ENCODE measurements at places on chromosomes 1 and 21.

DNA sequence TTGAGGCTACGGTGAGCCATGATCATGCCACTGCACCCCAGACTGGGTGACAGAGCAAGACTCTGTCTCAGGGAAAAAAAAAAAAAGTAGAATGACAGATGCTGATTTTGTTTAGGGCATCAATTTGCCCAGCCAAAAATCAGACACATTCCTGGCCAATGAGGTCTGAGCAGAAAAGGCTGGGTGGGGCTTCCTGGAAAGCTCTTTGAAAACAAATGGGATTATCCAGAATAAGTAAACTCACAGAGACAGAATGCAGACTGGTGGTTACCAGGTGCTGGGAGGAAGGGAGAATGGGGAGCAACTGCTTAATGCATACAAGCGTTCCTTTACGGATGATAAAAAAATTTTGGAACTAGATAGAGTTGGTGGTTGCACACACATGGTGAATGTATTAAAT is 10.1 kb upstream of the CITED4 start:
- no peak for DNase-seq

DNA sequence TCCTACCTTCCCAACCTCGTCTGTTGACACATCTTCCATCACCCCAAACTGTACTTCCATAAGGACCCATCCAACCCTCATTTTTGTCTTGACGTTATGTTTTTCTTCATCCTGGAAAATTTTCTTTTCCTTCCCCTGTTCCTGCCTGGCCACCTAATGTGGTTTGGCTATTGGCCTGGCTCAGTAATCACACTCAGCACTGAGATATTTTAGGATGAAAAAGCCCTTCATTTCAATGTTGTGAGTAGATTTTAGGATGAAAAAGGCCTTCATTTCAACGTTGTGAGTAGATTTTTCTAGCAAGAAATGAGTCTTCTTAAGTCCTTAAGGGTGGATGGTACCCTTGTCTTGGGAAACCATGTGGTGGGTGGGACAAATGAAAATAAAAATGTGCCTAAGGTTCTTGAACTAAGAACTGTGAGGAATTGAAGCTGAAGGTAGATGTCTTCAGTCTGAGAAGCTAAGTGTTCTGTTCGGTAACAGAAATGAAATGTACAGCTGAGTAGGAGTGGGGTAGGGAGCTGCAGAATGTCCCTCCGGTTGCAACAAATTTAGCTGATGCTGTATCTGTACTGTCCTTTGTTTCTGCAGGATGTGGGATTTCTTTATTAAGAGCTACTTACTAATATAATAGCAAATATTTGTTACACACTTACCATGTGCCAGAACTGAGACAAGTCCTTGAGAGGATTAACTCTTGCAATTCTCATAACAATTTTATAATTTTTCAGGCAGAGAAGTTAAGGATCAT is 36.1 kb downstream of the DNTTIP2 start:
- no peak for DNase-seq

- DNase-seq, result no peak
Measured at GRCh38 chr1:85683292-85684025, 24.8 kb downstream of the ZNHIT6 start.

DNA sequence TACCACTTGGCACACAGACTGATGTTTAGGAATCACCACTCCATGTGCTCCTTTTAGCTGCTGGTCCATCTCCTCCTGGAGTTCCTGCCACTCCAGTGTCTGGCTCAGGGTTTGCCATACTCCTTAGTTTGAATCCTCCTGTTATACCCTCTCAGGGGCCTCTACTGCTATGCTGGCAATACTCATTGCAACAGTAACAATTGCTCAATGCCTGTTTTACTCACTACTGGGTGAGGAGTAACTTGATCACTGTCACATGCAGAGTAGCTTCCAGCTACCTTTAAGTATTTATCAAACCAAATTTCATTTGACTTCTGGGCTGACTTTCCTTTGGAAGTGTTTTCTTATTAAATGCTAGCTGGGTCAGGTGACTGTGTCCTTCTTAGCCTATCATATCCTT is 107.2 kb upstream of the WLS start:
- no peak for DNase-seq

DNA sequence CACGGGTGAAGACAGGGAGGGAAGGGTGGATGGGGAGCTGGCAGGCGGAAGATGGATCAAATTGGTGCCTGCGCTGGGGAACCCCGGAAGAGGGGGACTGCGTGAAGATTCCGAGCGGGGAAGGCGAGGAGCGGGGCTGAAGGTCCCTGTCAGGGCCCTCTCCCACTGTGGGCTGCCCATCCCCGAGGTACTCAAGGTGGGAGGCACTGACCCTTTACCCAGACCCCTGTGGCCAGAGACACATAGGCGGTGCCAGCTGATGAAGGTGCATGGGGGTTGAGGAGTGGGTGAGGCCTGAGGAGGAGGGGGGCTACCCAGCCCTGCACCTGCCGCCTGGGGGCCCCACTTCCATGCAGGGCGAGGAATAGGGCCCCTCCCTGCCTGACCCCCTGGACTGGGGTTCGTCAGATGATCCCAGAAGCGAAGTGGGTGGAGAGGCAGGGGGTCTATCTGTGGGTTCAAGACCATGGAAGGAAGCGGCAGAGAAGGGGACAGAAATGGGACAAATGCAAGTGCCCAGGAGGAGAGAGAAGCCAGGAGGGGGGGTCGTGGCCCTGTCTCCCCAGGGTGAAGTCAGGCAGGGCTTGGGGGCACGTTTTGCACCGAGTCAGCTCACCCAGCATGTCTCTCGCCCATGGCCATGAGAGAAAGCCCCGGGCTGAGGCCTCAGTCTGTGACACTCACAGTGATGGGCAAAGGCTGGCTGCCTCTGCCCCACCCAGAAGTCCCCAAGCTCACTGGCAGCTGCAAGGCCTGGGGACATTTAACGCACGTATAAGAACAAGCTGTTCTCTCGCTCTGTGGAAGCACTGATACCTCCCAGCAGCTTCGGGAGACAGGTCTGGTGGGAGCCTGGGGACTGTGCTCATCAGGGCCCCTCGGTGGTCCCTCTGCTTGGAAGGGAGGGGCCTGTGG is 7.0 kb upstream of the MMEL1 start:
- DNase-seq, result no peak

DNA sequence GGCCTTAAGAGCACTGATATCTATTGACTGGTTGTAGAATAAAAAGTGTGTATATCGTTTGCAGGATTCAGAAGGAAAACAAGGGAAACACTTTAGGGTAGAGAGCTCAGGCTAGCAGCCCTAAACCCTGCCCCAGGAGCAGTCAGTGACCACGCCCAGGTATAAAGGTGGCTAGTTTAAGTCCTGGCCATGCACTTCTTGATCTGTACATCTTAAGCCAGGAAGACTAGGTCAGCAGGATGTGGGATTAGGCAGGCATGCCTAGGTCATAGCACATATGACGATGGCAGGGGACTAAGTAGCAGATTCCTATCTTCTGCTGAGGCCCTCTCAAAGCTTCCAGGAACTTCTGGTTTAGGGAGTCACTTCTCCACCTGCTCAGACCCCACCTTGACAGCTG is 158.0 kb upstream of the CD34 start:
- DNase-seq, result no peak

- no peak for DNase-seq
Measured at GRCh38 chr1:6497215-6497866, 5.9 kb upstream of the PLEKHG5 start.

DNA sequence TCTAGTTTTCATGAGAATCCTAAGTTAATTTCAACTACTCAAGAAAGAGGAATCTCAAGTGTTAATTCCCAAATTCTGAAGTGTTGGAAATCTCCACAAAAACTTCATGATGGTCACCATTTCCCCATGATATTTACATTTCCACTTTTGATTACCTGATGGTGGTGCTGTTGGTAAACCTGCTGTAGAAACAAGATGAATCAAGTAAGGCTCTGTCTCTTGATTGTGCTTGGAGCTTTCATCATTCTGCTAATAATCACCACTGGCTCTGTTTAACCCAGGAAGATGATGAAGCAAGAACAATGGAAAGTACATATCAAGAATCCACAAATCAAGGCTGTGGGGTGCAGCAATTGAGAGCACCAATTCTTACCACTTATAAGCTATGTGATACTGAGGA is 77.8 kb downstream of the C4BPA start:
- no peak for DNase-seq

- no peak for DNase-seq
Measured at GRCh38 chr1:119651641-119652040, 3.6 kb upstream of the ZNF697 start.

DNA sequence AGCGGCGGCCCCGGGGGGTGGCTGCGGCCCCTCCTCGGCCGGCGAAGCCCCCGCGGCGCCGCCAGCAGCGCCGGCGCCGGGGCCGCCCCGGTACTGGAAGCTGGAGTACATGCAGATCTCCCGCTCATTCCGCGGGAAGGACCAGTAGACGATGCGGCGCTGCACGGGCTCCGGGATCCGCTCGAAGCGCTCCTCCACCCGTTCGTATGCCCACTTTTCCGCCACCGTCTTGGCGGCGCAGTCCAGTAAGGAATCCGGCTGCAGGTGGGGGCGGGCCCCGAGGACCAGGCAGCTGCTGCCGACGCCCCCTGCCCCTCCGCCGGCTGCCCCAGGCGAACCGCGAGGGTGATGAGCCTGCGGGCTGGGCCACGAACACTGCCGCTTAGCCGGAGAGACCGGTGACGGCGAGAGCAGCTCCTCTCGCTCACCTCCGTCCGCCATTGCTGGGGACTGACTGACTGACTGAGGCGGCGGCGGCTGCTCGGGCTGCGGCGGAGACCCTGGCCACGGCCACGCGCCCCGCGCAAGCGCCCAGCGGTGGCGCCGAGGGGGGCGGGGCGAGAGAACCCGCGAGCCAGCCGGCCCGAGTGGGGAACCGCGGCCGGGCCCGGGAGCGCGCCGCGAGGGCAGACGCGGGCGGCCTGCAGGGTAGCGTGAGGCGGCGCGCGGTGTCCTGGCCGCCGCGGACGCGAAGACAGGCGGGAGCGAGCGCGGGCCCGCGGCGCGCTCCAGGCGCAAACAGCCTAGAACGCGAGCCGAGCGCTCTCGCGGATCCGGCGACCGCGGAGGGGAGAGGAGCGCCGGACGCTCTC is at the start of gene ZSWIM5:
Gene ZSWIM5, minus strand, starts transcription at position 696 of the 812 bp plus-strand sequence. Its CDS starts 255 bp downstream, at position 441.
- peak; percentile 57 for DNase-seq

GRCh38 chr1:206742719-206743383 is 27.7 kb upstream of the IL19 start:
- no peak for DNase-seq

GRCh38 chr1:47491341-47491753 is 53.5 kb downstream of the FOXD2 start:
- no peak for DNase-seq

- no peak for DNase-seq
Measured at GRCh38 chr1:117674521-117675400, 68.9 kb downstream of the TENT5C start.

- no peak for DNase-seq
Measured at GRCh38 chr1:244552336-244552735, 91.3 kb downstream of the CATSPERE start.

GRCh38 chr1:27632387-27633297 is 2.3 kb downstream of the FGR start:
- DNase-seq, result peak; percentile 60

DNA sequence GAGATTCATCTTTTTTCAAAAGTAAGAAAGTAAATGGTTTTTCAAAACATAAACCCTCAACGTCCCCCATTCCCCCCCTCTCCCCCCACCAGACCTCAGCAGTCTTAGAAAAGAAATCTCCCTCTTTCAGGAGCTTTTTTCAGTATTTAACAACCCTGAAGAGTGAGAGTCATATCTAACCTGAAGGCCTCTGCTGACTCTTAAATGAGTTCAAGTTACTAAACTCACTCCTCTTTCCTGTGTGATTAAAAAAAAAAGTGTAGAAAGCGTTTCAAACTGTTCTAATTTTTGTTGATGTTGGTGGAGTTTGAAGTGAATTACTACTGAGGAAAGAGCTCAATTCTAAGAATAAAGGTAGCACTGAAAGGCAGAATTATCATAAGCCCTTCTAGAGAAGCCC is 93.7 kb downstream of the VAV3 start:
- DNase-seq, result no peak

DNA sequence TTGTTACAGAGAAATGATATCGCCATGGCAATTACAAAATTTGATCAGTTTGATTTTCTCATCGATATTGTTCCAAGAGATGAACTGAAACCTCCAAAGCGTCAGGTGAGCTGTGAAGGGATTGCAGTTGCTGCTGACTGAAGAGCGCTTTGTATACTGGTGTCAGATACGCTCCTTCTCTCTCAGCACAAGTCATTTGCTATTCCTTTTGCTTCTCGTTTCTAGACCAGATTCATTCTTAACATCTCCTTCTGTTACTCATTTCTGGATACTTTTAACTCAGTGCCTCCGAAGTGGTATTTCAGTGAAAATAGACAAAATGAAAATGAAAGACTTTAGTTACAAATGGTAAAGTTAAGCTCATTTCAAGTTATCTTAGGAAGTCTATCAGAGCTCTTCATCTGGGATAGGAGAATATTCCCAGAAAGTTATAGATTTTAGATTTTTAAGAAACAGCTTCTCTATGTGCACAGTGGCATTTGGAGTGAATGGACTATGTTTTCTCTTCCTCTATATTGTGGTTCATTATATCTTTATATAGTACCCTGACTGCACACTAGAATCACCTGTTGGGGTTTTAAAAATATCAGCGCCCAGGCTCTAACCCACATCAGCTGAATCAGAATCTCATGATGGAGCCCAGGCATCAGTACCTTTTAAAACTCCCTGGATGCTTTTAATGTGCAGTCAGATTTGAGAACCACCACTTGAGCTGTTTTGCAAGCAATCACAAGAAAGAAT is 30.3 kb upstream of the KCNQ4 start:
- DNase-seq, result no peak

GRCh38 chr1:28045777-28046176 is 42.6 kb downstream of the EYA3 start:
- DNase-seq, result no peak

DNA sequence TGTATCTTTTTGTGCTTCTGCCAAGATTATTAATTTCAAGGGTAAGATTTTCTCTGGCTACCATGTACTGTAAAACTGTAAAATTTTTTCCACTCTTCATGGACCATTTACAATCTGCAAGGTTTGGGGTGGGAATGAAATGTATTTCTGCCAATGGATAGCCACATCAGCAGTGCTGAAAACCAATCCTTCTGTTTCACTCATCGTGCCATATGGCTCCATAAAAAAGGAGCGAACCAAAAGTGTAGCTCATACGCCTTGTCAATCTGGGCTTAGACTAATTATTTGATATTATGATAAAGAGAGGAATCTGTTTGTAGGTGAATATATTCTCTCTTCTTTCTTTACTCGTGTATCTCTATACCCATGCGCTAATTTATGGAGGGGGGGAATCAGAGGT is 3.0 kb upstream of the SLC44A5 start:
- no peak for DNase-seq

GRCh38 chr21:36487641-36488307 is 7.9 kb upstream of the CLDN14 start:
- DNase-seq, result no peak

DNA sequence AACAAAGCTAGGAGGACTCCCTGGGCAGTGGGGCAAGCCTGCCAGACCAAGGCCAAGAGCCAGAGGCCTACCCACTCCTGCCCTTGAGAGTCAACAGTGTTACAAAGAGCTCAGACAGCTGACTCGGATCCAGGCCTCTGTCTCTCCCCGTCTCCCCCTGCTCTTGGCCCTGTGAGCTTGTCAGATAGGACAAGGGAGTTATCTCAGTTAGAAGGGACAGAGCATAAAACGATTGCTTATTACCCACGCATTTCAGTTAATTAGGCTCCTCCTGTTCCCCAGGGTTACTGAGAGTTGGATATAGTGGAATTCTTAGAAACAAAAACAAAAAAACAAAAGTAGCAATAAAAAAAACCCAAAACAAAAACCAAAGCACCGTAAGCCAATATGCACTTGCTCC is 1.3 kb downstream of the SLC41A1 start:
- DNase-seq, result no peak
